ENCODE measurements at places on chromosomes 11 and 22. TPM values are rescaled to one million over a fixed set of nuclear protein-coding genes. Genes with fewer than 3 reads are reported as not detected.
A peak's percentile ranks its signal among the peaks of the same experiment; 100 is the strongest.

DNA sequence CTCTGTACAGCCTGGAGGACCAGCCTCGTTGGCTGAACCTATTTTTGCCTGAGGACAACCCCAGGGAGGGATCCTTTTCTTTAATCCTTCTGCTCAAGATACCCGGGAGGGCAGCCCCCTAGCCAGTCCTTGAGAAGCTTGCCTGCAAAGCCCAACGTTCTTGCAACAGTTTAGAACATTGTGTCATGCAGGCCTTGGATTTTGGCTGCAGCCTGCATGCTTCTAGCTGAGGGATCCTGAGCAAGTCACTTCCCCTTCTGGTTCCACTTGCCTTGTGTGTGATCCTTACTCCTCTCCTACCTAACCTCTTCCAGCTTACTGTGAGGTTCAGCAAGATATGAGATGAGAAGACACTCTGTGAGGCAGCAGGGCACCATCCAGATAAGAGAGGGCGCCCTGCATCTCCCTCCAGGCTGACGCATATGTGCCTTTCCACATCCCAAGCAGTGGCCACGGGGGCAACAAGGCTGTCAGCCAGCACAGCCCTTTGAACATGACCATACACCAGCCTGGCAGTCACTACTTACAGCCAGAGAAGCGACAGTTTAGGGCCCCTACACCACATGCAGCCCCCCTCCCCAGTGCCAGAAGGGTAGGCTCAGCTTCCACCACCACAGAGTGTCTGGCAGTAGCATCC, 76.1 kb downstream of the C11orf58 start:
- H3K27me3 ChIP-seq, result no peaks in the 10 kb centered on the region
- H3K36me3 ChIP-seq, result peaks cover 3% of the 10 kb centered on the region
- DNase-seq, result no peak
- H3K27ac ChIP-seq, result peak overlapping the region; percentile 6
- H3K4me3 ChIP-seq, result no peak overlapping the region

- no peak for DNase-seq
- H3K27me3 ChIP-seq, result no peaks in the 10 kb centered on the region
- no peak overlapping the region for H3K4me3 ChIP-seq
- H3K4me1 ChIP-seq, result peaks cover 2% of the 10 kb centered on the region
- peaks cover 2% of the 10 kb centered on the region for H3K36me3 ChIP-seq
- H3K27ac ChIP-seq, result no peak overlapping the region
These were observed 24.0 kb upstream of the SMIM38 start for GRCh38 chr11:69131644-69132300.

DNA sequence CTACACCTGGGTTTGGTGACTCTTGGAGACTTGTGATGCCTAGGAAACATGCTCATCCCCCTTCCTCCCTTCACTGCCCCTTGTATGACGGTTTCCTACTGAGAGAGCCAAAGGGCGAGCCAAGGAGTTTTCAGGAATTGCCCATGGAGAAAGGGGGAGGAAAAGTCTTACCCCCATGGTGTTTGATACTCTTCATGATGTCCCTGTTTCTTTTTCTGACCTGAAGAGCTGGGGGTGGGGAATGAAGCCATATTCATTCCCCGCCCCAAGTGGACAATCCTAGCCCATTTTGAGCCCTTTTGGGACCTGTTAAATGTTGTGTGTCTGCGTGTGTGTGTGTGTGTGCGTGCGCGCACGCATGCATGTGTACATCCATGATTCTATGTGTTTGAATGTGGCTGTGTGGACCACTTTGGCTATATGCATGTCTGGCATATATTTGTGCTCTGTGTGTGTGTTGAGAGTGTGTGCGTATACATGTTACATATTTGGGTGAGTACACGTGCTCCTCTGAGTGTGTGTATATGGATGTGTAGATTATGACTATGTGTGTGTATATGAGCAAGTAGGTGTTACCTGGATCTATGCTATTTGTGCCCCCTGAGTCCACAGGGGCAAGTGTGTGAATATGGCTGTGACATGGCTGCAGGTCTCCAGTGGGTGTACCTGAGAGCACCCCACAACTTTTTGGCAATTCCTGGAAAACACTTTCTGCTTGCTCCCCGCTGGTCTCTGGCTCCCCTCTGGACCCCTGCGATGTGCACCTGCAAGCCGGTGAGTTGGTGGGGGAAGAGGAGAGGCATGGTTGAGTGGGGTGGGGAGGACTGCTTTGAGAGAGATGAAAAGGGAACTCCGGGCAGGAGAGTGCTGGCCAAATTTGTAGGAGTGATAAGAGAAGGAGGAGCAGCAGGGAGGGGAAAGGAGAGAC, 24.6 kb downstream of the OTOG start:
- peaks cover 46% of the 10 kb centered on the region for H3K27me3 ChIP-seq
- H3K36me3 ChIP-seq, result peaks cover 3% of the 10 kb centered on the region
- peaks cover 21% of the 10 kb centered on the region for H3K4me1 ChIP-seq
- DNase-seq, result no peak
- no peak overlapping the region for H3K27ac ChIP-seq
- no peak overlapping the region for H3K4me3 ChIP-seq

DNA sequence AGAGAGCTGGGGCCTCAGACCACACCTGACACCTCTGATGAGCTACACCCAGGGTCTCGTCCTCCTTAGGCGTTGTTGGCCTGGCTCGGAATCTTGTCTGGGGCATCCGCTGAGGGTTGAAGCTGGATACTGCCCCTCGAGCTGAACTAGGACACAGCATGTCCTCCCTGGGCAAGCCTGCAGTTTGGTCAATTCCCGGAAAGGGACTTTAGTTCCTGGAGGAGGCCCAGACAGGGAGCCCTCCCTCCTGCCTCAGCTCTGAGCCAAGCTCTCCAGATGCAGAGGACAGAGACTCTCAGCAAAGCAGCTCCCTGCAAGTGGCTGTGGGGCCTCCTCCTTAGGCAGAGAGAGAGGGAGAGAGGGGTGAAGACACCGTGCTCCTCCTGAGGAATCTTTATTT, 4.9 kb downstream of the APOL3 start:
- no peaks in the 10 kb centered on the region for H3K27me3 ChIP-seq
- H3K36me3 ChIP-seq, result peaks cover 13% of the 10 kb centered on the region
- H3K27ac ChIP-seq, result peak overlapping the region; percentile 100

- H3K4me1 ChIP-seq, result peaks cover 3% of the 10 kb centered on the region
- peaks cover 65% of the 10 kb centered on the region for H3K27me3 ChIP-seq
- H3K27ac ChIP-seq, result no peak overlapping the region
- peaks cover 2% of the 10 kb centered on the region for H3K36me3 ChIP-seq
These were observed 20.5 kb downstream of the SCUBE2 start for GRCh38 chr11:9070749-9071491.

The LDLRAD3 gene
- 0.42 TPM for total RNA-seq

The ZNF195 gene
- total RNA-seq, result 21.5 TPM

The HTR3B gene
- not detected for total RNA-seq
